ENCODE measurements at places on chromosomes 11 and 22. TPM values are rescaled to one million over a fixed set of nuclear protein-coding genes. Genes with fewer than 3 reads are reported as not detected.
A peak's percentile ranks its signal among the peaks of the same experiment; 100 is the strongest.

- H3K4me1 ChIP-seq = peaks cover 40% of the 10 kb centered on the region
- no peaks in the 10 kb centered on the region for H3K27me3 ChIP-seq
- H3K27ac ChIP-seq = peak overlapping the region; percentile 8
- H3K36me3 ChIP-seq = no peaks in the 10 kb centered on the region
Observed at GRCh38 chr11:83051760-83052671, 19.7 kb downstream of the RAB30 start.

- H3K27me3 ChIP-seq = no peaks in the 10 kb centered on the region
- H3K4me1 ChIP-seq = peaks cover 68% of the 10 kb centered on the region
- H3K27ac ChIP-seq = peak overlapping the region; percentile 88
- H3K4me3 ChIP-seq = peak overlapping the region; percentile 39
- DNase-seq = peak; percentile 93
- no peaks in the 10 kb centered on the region for H3K36me3 ChIP-seq
Observed at GRCh38 chr11:69298267-69299022, 4.5 kb downstream of the MYEOV start.

GRCh38 chr11:59678813-59679165 is 10.0 kb upstream of the PATL1 start:
- H3K4me1 ChIP-seq = no peaks in the 10 kb centered on the region
- no peaks in the 10 kb centered on the region for H3K27me3 ChIP-seq
- H3K36me3 ChIP-seq = no peaks in the 10 kb centered on the region

- no peaks in the 10 kb centered on the region for H3K36me3 ChIP-seq
- H3K4me3 ChIP-seq = no peak overlapping the region
Observed at GRCh38 chr11:2668876-2669275, 30.9 kb downstream of the KCNQ1OT1 start.

GRCh38 chr11:111440416-111441205 is 61.5 kb upstream of the POU2AF1 start:
- H3K36me3 ChIP-seq = no peaks in the 10 kb centered on the region
- H3K27me3 ChIP-seq = no peaks in the 10 kb centered on the region
- DNase-seq = no peak
- no peaks in the 10 kb centered on the region for H3K4me1 ChIP-seq
- no peak overlapping the region for H3K4me3 ChIP-seq

- H3K4me3 ChIP-seq = peak overlapping the region; percentile 88
- no peak for DNase-seq
- H3K27ac ChIP-seq = peak overlapping the region; percentile 80
- no peaks in the 10 kb centered on the region for H3K27me3 ChIP-seq
Observed at GRCh38 chr11:134252346-134253187, 585 bp downstream of the THYN1 start.

DNA sequence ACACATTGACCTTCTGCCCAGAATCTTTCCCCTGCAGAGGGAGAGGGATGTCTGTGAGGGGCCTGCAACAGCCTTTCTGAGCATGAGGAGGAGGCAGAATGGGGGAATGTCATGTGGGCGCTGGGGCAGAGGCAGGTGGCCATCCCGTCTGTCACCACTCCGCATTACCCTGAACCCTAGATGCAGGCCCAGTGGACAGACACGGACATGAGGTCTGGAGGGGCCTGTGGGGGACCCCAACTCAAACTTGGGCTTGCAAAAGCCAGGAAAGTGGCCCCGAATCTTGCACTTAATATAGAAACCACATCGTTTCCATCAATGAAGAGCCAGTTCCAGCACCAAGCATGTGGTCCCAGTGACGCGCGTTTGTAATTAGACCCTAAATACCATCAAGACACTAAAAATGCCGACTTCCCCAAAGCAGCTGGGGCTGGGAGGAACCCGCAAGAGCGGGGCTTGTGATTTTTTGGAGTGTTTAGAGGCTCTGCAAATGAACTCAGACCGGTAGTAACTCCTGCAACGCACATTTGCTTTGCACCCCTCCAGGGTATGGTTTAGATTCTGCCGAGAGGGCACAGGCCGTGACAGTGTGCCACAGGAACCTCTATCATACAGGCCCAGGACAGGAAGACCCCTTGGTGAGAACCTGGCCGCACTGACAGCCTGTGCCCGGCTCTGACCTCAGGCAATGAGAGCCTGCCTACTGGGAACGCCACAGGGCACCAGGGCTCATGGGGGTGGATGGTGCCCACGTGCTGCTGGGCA is 109.3 kb downstream of the CTTN start:
- H3K4me1 ChIP-seq = no peaks in the 10 kb centered on the region
- H3K36me3 ChIP-seq = no peaks in the 10 kb centered on the region
- no peak overlapping the region for H3K4me3 ChIP-seq
- DNase-seq = peak; percentile 32

DNA sequence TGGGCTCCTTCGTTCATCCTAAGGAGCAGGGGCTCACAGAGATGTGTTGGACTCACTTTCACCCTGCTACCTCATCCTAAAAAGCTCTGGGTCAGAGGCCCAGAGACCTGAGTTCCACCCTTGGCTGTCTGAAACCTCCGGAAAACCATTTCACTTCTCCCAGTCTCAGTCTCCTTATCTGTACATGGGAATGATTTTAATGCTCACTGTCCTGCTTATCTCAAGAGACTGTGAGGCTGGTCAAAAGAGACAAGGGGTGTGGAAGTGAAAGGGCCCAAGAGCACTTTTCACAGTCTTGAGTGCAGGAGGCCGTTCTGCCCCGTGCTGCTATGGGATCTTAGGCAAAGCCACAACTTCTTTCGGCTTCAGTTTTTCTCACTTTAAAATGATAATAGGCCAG is 13.2 kb upstream of the NPAS4 start:
- H3K4me1 ChIP-seq = peaks cover 6% of the 10 kb centered on the region
- no peak overlapping the region for H3K27ac ChIP-seq
- H3K36me3 ChIP-seq = no peaks in the 10 kb centered on the region
- H3K27me3 ChIP-seq = peaks cover 31% of the 10 kb centered on the region

DNA sequence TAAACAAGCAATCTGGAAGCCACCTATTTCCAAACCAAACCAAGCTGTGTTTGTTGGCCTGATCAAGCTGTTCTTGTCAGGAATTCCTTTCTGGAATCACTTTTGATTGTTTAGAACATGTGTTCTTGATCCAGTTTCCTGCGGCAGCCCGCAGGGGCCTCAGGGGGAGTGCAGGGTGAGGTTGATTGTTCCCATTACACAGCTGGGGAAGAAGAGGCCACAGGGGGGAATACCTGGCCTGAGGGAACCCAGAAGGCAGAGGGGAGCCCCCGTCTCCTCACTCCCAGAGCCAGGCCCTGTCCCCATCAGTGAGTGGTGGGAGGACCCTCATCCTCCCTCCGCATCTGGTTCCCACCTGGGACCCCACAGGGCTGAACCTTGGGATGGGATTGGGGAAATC is 4.2 kb downstream of the MRGPRD start:
- H3K27ac ChIP-seq = no peak overlapping the region
- no peaks in the 10 kb centered on the region for H3K27me3 ChIP-seq
- no peaks in the 10 kb centered on the region for H3K4me1 ChIP-seq

- H3K27ac ChIP-seq = no peak overlapping the region
- peak; percentile 69 for DNase-seq
- no peaks in the 10 kb centered on the region for H3K36me3 ChIP-seq
- H3K4me3 ChIP-seq = no peak overlapping the region
- H3K4me1 ChIP-seq = peaks cover 5% of the 10 kb centered on the region
Observed at GRCh38 chr11:63738720-63739360, 29.7 kb downstream of the ZFTA start.

- peaks cover 97% of the 10 kb centered on the region for H3K36me3 ChIP-seq
- H3K27me3 ChIP-seq = no peaks in the 10 kb centered on the region
- no peak for DNase-seq
- H3K4me1 ChIP-seq = no peaks in the 10 kb centered on the region
- H3K27ac ChIP-seq = no peak overlapping the region
Observed at GRCh38 chr11:34124885-34125668, 19.6 kb downstream of the NAT10 start.

GRCh38 chr22:42897960-42898359 is 40.9 kb upstream of the ARFGAP3 start:
- H3K36me3 ChIP-seq = peaks cover 27% of the 10 kb centered on the region
- H3K27ac ChIP-seq = no peak overlapping the region
- no peaks in the 10 kb centered on the region for H3K27me3 ChIP-seq
- H3K4me1 ChIP-seq = peaks cover 40% of the 10 kb centered on the region
- no peak overlapping the region for H3K4me3 ChIP-seq

DNA sequence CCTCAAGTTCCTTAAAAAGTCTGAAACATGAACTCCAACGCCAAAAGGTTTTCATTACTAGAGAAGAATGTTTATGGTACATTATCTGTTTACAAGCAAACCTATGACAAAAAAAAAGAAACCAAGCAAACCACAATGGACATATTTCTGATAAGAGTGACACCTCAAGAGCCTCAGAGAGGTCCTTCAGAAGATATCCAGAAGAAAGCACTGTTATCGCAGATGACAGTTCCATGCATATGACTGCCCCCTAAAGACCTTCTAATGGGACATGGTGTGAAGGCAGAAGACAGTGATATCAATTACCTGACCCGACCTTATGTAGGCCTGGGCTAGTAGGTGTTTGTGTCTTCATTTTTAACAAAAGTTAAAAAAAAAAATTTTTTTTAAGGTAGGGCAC is 3.1 kb downstream of the HDHD5 start:
- peaks cover 39% of the 10 kb centered on the region for H3K4me1 ChIP-seq
- H3K27ac ChIP-seq = no peak overlapping the region
- no peaks in the 10 kb centered on the region for H3K27me3 ChIP-seq
- H3K4me3 ChIP-seq = no peak overlapping the region
- H3K36me3 ChIP-seq = peaks cover 5% of the 10 kb centered on the region
- DNase-seq = no peak

GRCh38 chr11:97570636-97571035 is 1180.8 kb downstream of the JRKL start:
- H3K4me3 ChIP-seq = no peak overlapping the region
- no peaks in the 10 kb centered on the region for H3K27me3 ChIP-seq
- no peak for DNase-seq
- H3K27ac ChIP-seq = no peak overlapping the region
- H3K36me3 ChIP-seq = no peaks in the 10 kb centered on the region

- DNase-seq = no peak
- no peaks in the 10 kb centered on the region for H3K36me3 ChIP-seq
- no peak overlapping the region for H3K4me3 ChIP-seq
- no peaks in the 10 kb centered on the region for H3K27me3 ChIP-seq
- no peak overlapping the region for H3K27ac ChIP-seq
Observed at GRCh38 chr11:74418509-74418895, 20.3 kb upstream of the PGM2L1 start.

GRCh38 chr11:115383431-115383830 is 120.8 kb downstream of the CADM1 start:
- no peak for DNase-seq
- no peaks in the 10 kb centered on the region for H3K36me3 ChIP-seq
- no peak overlapping the region for H3K27ac ChIP-seq

DNA sequence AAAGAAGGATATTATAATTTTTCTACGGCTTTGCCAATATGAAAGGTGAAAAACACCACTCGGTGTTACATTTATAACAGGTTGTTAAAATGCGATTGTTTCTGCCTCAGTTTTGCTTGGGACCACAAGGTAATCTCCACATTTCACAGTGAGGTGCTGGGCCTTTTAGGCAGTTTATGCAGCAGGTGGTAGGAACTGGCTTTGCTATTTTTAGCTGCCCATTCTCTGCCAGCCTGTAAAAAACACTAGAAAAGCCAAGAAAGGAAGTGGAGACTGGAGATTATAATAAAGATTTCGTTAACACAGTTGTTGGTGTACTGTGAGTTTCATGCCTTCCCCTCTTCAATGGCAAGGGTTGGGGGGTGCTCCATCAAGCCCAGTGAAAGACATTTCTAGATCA is 8.0 kb upstream of the MRPL16 start:
- H3K36me3 ChIP-seq = no peaks in the 10 kb centered on the region
- DNase-seq = no peak
- no peaks in the 10 kb centered on the region for H3K4me1 ChIP-seq
- no peaks in the 10 kb centered on the region for H3K27me3 ChIP-seq
- H3K4me3 ChIP-seq = no peak overlapping the region

- H3K27ac ChIP-seq = no peak overlapping the region
- peaks cover 50% of the 10 kb centered on the region for H3K27me3 ChIP-seq
- peaks cover 22% of the 10 kb centered on the region for H3K36me3 ChIP-seq
- DNase-seq = peak; percentile 84
- peak overlapping the region; percentile 54 for H3K4me3 ChIP-seq
Observed at GRCh38 chr22:20429254-20430100, 8.1 kb downstream of the SCARF2 start.

DNA sequence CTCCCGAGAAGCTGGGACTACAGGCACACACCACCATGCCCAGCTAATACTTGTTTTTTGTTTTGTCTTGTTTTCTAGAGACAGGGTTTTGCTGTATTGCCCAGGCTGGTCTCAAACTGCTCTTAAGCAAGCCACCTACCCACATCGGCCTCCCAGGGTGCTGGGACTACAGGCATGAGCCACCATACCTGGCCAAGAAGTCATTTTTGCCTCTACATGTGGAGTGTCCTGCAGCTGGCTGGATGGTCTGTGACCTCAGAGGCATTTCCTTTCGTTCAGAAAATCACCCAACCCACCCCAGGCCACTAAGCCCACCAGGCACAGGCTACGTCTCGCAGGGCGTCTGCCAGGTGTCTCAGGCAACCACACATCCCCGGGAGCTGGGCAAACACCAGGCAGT is 12.8 kb downstream of the SHANK2 start:
- H3K4me3 ChIP-seq = no peak overlapping the region
- peaks cover 4% of the 10 kb centered on the region for H3K36me3 ChIP-seq
- H3K4me1 ChIP-seq = peaks cover 11% of the 10 kb centered on the region
- H3K27ac ChIP-seq = no peak overlapping the region
- no peak for DNase-seq

DNA sequence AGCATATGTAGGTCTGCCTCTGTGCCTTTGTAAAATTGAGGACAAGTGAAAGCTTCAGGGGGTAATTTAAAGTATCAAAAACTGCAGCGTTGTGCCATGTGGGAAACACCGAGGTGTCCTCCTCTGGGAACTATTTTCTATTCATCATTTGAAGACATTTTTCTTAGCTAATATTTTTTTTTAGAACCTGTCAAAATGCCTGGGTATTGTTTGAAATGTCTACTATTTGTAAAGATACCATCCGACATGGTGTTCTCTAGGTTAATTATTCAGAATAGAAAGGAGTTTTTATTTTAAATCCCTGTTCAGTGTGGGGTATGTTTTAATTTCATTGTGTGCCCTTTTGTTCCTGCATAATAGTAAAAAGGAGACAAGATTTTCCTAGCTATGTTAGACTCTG is 490.8 kb downstream of the NELL1 start:
- no peak for DNase-seq
- H3K4me3 ChIP-seq = no peak overlapping the region
- no peaks in the 10 kb centered on the region for H3K4me1 ChIP-seq
- no peaks in the 10 kb centered on the region for H3K27me3 ChIP-seq

- H3K4me3 ChIP-seq = no peak overlapping the region
- H3K27ac ChIP-seq = no peak overlapping the region
- H3K27me3 ChIP-seq = peaks cover 8% of the 10 kb centered on the region
- H3K4me1 ChIP-seq = peaks cover 43% of the 10 kb centered on the region
Observed at GRCh38 chr11:76781046-76781801, 1.9 kb upstream of the TSKU start.

The TMEM45B gene
- total RNA-seq = 13.8 TPM

The ZNF202 gene
- total RNA-seq = 10.6 TPM

The NEFH gene
- total RNA-seq = 1.0 TPM

The BSCL2 gene
- 87.0 TPM for total RNA-seq

The DCUN1D5 gene
- 18.1 TPM for total RNA-seq

The MICAL2 gene
- 127 TPM for total RNA-seq

The IFITM1 gene
- total RNA-seq = 128 TPM

The ETS1 gene
- 123 TPM for total RNA-seq

The MMP10 gene
- total RNA-seq = not detected

The MUC5AC gene
- 0.35 TPM for total RNA-seq
